ENCODE measurements at places on chromosomes 13 and 19.

DNA sequence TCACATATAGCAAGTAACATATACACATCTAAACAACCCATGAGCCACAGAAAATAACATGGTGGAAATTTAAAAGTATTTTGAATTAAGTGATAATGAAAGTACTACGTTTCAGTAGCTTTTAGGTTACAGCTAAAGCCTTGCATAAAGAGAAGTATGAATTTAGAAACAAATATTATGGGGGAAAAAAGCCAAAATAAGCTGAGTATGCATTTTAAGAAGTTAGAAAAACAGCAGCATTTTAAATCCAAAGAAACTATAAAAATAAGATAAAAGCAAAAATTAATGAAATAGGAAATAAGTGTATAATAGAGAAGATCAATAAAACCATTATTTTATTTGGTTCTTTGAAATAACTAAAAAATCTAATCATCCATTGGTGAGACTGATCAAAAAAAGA, 89.8 kb upstream of the ARHGEF7 start:
- DNase-seq = no peak

DNA sequence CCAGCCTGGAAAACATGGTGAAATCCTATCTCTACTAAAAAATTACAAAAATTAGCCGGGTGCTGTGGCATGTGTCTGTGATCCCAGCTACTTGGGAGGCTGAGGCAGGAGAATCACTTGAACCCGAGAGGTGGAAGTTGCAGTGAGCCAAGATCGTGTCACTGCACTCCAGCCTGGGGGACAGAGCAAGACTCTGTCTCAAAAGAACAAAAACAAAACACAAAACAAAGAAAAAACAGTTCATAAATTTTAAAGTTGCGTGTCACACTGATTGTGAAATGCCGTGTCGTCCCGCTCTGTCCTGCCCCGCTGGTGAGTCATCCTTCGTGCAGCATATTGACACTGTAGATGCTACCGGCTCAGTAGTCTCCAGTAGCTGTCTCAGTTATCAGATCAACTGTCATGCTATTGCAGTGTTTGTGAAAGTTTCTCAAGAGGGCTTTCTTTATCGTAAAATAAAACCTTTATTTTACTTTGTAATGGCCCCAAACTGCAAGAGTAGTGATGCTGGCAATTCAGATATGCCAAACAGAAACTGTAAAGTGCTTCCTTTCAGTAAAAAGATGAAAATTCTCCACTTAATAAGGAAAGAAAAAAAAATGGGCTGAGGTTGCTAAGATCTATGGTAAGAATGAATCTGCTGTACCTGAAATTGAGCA, 36.4 kb upstream of the IGFL1 start:
- no peak for DNase-seq

DNA sequence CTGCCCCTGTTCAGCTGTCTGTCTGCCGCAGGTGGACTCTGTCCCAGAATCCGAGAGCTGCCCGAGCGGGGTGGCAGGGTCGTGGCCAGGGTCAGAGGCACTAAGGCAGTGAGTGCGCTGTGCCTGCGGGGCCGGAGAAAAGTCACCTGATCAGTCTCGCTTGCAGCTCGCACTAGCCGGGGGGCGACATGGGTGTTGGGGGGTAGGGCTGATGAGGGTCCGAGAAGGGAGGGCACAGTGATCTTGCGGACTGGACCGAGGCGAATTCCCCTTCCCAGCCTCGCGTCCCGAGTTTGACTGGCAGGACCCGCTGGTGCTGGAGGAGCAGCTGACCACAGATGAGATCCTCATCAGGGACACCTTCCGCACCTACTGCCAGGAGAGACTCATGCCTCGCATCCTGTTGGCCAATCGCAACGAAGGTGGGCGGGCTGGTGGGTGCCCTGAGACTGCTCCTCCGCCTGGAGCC, 627 bp downstream of the GCDH start:
- no peak for DNase-seq

DNA sequence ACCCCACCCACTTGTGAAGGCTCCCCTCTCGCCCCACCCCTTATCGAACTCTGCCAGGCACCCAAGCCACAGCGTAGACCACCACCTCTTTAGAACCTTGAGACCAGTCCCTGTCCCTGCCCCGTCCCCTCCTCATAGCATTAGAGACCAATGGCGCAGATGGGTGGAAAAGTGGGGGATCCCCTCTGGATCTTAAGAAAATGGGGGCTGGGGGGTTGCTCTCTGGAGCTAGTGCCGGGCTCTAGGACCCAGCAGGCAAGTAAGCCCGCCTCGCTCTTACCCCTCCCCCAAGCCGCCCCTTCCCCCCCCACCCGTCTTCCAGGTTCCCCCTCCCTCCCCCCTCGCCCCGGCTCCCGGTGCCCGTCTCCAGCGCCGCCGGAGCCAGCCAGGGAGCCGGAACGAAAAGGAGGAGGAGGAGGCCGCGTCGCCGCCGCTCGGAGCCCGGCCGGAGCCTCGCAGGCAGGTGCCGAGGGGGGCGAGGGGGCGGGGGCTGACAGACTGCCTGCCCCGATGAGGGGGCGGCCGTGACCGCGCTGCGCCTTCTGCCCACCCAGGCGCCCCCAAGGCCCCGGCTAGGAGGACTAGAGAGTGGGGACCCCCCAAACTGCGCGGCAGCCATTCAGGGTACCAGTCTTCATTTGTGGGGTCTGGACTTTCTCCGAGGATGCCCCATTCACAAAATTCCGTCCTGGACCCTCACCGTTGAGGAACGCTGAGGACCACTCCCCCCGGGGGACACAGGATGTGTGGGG, at the start of gene SPRED3:
SPRED3 (plus strand) TSS at position 349 of the 752 bp plus-strand sequence. CDS start 1,606 bp downstream, outside the sequence.
- DNase-seq = no peak

- no peak for DNase-seq
Observed at GRCh38 chr13:46202188-46202795, 9.4 kb upstream of the LRRC63 start.

DNA sequence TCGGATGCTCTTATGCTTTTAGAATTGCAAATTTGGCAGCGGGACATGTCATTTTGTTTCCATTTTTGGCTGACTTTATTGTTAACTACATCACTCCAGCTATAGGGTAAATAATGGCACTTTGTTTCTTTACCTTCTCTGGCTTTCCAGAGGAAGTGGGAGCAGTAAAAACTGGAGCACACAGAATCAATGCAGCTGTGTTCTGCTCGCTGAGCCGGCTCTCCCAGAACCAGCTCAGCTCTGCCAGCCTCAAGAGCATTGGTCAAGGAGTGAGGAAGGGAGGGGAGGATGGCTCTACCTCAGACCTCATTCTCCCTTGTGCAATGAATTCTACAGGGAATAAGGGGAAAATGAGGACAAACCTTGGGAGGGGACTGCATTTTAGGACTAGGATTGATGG, 50.5 kb upstream of the SPATA13 start:
- no peak for DNase-seq

DNA sequence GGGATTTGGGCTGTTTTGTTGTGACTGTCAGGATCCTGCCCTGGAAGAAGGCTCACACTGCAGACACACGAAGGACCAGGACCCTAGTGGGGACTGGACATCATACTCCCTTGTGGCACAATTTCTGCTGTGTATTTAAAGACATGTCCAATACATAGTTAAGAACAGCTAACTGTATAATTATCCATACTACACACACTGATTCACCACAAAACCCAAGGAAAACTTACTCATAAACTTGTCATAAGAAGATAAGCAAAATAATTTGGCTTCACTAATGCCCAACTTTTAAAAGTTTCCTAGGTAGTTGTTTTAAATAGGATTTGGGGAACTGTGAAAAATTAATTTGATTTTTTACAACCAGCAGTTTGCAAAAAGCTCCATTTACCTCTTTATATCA, 46.1 kb downstream of the LATS2 start:
- no peak for DNase-seq

GRCh38 chr19:4224470-4224869, 4.9 kb upstream of the EBI3 start:
- no peak for DNase-seq

DNA sequence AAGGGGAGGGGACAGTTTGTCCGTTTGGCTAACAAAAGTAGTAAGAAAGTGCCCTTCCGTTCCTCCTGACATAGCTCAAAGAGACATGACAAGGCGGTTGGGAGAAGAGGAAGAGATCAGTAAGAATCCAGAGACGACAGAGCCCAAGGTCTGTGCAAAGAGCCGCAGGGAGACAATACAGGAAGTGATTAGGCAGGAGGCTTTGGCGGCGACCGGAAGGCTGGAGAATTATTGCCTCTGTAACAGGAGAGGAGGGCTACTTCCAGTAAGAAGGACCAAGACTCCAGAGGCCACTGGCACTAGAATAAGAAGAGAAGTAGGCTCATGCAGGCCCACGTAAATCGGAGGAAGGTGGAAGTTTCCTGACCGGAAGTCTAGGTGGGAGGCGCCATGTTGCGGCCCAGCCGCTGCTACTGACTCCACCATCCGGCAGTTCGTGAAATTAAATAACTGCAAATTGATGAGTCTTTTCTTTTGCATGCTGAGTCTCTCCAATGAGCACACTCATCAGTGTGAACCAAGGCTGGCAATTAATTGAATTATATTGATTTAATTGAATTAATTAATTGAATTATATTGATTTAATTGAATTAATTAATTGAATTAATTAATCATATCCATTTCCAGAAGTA, 9.9 kb downstream of the RFX2 start:
- no peak for DNase-seq

- DNase-seq = no peak
Observed at GRCh38 chr13:24215126-24215525, 54.6 kb downstream of the SPATA13 start.

DNA sequence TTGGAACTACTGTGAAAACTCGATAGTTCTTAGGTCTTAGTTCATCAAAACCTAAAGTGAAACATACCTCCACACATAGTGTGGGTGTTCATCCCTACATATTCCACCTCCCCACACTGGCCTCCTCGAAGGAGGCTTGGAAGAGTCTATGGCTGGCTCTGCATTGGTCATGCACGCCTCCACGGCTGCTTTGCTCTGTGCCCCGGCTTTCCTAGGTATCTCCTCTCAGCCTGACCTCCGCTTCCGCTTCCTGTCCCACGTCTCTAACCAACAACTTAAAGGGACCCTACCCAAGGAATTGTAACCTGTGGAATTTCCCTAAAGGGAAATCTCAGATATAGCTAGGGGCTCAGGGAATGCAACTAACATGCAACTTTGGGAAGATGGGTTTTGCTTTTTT, 79.7 kb upstream of the MBNL2 start:
- no peak for DNase-seq

- no peak for DNase-seq
Observed at GRCh38 chr19:15251749-15252397, 19.6 kb upstream of the EPHX3 start.

- DNase-seq = no peak
Observed at GRCh38 chr13:82747291-82747690, 1135.0 kb downstream of the SLITRK1 start.

- no peak for DNase-seq
Observed at GRCh38 chr13:46963904-46964303, 67.1 kb upstream of the HTR2A start.

DNA sequence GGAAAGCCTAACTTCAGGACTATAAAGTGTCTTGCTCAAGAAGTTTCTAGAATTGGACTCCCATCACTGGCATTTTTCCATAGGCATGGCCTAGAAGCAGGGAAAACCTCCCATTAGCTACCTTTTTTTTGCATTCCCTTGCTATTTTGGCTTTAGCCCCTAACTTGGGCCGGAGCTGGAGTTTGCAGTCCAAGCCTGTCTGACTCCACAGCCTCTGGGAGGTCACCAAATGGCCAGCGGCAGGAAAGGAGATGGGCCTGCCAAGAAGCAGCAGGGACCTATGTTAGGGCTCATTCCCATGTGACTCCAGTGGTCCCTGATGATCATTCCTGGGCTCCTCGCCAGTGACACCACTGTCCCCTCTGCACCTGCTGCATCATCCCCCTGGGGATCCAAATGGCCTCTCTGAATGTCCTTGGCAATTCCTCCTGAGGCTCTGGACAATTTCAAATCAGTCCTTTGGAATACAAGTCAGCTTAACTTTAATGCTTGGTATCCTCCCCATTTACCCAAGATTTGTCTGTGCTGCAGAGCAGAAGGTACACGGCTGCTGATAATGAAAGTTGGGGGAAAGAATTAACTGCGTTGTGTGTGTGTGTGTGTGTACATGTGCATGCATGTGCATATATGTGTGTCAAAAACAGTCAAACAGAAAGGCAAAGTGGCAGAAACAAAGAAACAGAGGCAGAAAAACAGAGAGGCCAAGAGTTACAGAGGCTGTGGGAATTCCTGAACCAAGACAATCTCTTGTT, 69.8 kb upstream of the SERP2 start:
- DNase-seq = no peak

GRCh38 chr13:29020314-29020713, 200.2 kb downstream of the MTUS2 start:
- DNase-seq = no peak

DNA sequence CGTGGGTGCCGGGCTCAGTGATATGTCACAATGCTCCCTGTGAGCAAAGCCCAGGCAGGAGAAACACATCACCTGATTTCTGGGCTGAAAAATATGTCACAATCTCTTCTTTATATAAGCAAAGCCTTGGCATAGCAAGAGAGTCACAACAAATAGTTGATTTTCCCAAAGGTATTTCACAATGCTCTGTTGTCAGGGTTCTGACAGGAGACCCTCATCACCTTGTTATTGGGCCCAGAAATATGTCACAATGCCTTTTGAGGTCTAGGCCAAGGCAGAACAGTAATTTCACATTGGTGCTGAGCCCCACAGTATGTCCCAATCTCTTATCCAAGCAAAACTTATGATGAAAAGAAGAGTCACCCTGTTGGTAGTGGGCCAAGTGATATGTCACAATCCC, 125.7 kb downstream of the ZNF675 start:
- no peak for DNase-seq

DNA sequence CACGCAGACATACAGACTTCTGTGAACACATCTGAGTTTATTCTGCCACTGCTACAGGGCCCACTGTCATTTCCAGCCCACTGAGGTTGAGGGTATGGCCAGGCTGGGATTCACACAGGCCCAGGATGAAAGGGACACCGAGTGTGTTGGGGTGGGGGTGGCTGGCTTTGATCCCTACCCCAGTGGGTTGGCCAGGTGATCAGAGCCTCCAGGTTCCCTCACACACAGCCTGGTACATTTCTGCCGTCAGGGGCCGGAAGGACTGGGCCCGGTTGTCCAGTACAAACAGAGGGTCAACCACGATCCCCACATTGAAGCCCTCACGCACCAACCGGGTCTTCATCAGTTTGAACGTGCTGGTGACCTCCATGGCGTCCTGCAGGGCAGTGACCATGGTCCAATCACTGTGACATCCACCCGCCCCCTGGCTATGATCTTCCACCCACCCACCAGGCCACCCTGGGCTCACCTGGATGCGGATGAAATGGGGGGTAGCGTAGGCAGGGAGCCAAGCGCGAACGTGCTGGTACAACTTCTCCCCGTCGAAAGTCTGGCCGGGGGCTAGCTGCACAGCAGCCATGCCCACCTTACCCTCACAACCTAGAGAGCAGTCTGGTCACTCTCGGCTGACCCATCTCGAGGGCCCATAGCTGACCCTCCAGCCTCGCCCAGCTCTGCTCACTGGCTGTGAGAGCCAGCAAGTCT, 13.3 kb downstream of the SLC27A5 start:
- no peak for DNase-seq

- DNase-seq = no peak
Observed at GRCh38 chr19:4414144-4414799, 11.8 kb downstream of the CHAF1A start.
